ENCODE measurements at places on chromosomes 6 and 20.

DNA sequence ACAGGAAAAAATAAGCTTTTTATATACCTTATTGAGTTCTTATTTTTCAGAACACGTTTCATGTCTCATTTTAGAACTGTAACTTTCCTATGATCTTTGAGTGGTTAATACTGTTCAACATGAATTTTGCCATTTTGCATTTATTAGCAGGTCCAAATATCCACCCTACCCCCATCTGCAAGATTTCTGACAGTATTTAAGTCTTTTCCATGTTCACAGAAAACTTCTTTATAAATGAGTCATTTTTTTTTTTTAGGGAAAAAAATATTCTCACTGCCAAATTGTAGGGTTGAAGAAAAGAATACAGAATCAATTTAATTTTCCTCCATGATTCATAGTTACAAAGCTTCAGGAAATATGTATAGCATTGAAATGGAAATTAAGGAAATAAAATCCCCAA, 101.8 kb downstream of the COL21A1 start:
- DNase-seq: no peak

GRCh38 chr6:119077391-119077642, 1.1 kb downstream of the FAM184A start:
- DNase-seq: no peak

DNA sequence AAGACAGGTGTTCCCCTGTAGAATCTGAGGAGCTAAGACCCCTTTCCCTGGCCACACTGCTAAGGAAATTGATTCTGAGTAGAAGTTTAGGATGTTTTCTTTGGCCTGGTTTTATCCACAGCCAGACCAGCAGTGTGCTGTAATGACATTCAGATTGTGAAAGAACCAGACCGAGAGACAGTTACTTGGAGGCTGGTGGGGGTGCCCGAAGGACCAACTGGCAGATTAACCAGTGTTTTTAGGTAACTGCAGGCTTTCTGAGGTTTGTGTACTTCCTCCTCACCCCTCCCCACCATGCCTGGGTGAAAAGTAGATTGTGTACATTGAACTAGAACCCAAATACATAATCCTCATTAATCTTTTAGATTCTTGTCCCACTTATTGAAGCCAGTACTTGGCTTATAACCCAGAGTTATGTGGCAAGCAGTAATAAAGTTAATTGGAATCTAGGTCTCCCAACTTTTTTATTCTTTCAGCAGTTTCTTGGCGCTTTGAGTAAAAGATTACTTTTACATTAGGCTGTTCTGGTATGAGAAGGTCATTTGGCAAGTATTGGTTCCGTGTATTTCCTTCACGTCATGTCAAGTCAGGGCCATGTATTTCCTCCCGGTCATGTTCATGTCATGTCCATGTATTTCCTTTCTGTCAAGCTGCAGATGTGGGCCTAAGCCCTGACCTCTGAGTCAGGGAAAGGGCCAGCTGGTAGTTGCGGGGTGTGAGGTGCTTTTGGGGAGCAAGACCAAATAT, 93.7 kb downstream of the TCP11 start:
- DNase-seq: peak; percentile 47

GRCh38 chr6:111201244-111201554, 113.9 kb downstream of the SLC16A10 start:
- no peak for DNase-seq

Data from Daoy (cell line).